Stimulated activated CD4-positive, alpha-beta T cell treated with anti-CD3 and anti-CD28 coated beads, Interleukin-4, amount 100 ng/mL, for 48 hours (primary cell): ENCODE measurements at places on chromosomes 6 and 20.
A peak's percentile ranks its signal among the peaks of the same experiment; 100 is the strongest.

DNA sequence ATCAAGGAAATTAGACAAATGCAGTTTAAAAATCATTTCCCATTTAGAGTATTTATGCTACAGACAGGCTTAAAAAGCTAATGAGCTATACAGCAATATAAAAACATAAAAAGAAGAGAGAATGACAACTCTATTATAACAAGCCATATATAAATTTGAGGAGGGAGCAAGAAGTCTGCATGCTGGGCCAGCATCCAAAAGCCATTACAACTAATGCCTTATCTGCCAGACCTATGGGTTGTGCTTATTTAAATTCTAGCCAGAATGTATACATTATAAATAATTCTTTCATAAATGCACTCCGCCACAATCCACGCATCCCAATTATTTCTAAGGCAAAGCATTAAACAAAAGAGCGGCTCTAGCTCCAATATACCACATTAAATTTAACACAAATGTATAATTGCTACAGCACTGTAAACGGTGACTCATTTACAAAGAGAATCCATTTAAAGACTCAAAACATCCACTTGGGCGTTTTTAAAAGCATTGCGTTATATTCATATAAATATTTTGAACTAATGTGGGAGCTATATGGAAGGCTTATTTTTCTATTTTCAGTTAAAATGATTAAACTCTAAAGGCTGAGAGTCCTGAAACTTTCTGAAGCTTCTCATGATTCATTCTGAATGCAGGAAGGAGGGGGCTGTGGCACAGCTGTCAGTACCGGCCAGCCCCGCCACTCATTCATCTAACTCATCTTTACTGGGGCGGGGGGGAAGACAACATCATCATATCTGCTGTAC is 37.7 kb upstream of the RAB22A start:
- peak; percentile 51 for DNase-seq

DNA sequence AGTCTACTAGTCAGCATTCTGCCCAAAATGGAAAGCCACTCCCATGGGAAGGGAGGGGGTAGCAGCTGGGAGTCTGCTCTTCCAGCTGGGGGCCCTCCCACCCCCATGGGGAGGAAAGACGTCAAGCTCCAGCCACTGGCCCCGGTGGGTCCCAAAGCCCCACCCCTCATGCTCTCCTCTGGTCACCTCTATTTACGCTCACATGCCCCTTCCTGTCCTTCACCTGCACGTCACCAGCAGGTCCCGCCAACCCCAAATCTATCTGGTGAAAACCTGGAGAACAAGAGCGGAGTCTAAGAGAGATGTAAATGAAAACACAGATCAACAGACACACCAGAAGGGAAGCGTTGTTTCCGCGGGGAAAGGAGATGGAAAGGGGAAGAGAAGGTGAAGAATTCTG is 30.0 kb upstream of the ZBP1 start:
- no peak for DNase-seq

DNA sequence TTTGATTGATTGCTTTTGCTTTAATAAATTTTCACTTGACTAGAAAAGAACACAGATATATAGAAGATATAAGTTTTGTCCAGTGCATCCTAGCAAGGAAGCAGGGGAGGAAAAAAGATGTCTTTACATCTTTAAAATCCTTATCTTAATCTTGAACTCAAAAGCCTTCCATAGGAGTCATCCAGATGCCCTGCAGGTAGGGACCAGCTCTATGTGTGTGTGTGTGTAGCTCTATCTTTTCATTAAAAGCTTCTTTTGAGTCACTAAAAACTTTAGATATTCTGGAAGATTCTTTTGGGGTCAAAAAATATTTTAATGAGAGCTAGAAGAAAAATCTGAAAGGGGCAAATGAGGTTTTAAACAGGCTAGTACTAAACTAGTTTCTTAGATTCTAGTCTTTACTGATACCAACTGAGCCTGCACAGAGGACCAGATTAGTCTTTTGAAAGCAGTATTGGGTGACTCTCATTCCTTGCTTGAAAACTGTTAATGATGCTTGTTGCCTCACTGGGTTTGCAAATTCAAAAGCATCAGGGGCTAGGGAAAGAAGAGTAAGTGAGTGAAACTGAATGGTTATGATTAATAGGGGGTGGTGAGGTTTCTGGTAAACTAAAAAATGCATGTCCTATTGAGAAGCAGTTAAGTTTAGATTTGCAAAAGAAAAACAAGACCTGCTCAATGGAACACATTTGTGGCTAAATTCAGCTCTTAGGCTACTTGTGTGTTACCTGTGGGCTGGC is 40.6 kb upstream of the JAG1 start:
- no peak for DNase-seq

GRCh38 chr20:25318471-25319240 is 70.8 kb downstream of the PYGB start:
- no peak for DNase-seq

GRCh38 chr6:167100241-167100674 is 22.6 kb upstream of the CCR6 start:
- no peak for DNase-seq

DNA sequence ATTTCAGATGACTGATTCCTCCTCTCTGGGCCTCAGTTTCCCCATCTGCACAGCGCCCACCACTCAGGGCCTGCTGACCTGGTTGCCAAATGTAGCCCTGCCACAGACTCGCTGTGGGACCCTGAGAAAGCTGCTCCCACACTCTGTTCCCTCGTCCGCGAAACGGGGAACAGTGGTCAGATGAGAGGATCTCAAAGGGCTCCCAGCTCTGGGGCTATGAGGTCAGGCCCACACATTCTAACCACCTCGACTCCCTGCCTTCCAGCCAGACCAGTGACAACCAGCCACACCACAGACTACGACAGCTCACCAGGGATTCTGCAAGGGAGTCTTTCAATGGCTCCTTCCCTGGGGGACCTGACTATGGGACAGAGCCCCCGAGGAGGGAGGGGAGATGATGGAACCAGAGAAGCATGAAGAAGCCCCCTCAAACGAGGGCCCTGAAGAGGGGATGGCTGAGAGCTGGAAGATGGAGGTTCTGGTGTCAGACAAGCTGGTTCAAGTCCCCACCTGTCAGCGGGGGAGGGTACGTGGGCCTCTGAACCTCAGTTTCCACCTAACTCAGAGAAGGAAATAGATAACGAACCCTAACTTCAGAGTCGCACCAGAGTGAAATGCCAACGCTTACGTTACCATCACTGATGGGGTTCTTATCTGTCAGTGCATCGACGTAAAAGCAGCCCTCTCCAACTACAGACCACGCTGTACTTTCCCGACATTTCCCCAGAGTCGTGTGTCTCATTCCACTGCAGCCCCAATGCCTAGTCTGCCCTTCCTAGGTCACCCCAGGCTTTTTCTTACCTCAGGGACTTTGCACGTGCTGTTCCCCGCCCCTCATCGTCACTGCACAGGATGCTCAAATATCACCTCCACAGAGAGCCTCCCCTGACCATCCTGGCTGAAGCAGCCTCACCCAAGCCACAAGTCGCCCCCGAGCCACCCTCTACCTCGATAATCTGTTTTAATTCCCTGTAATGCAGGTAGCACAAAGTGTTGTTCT is 60.5 kb downstream of the PREX1 start:
- no peak for DNase-seq

DNA sequence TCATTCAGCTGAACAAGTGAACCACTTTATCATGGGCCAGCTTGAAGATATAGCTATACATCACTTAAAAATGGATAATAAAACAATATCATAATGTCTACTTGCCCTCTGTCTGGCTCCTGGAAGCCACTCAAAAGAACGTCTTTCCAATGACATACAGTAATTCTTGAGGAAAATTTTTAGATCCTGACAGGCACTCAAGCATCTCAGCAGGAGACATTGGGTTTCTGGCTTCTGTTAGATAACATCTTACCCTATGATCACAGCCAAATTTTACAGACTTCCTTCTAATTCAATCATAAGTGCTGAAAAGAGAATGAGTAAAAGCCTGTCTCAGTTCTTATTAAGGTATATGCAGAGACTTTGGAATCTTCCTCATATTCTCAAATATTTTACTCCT is 330 bp downstream of the CGA start:
- DNase-seq, result no peak

DNA sequence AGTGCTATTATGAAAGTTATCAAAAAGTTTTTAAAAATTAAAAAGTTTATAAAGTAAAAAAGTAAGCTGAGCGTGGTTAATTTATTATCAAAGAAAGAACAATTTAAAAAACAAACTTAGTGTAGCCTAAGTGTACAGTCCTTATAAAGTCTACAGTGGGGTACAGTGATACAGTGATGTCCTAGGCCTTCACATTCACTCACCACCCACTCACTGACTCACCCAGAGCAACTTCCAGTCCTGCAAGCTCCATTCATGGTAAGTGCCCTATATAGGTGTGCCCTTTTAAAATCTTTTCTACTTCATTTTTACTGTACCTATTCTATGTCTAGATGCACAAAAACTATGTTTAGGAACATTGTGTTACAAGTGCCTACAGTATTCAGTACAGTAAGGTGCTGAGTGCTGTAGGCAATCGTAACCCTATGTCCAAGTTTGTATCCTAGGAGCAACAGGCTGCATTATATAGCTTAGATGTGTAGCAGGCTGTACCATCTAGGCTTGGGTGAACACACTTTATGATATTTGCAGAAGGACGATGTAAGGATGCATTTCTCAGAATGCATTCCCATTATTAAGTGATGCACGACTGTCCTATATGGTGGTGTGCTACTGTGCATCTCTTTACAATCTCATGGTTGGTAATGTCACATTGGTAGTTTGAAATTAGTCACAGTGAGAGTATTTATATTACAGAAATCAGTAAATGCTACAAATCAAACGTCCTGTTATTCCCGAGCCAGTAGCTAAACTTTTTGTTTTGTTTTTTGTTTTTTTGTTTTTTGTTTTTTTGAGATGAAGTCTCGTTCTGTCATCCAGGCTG is 158.3 kb downstream of the GMPR start:
- DNase-seq, result no peak

- no peak for DNase-seq
Observed at GRCh38 chr6:16227605-16228004, 10.8 kb upstream of the GMPR start.

DNA sequence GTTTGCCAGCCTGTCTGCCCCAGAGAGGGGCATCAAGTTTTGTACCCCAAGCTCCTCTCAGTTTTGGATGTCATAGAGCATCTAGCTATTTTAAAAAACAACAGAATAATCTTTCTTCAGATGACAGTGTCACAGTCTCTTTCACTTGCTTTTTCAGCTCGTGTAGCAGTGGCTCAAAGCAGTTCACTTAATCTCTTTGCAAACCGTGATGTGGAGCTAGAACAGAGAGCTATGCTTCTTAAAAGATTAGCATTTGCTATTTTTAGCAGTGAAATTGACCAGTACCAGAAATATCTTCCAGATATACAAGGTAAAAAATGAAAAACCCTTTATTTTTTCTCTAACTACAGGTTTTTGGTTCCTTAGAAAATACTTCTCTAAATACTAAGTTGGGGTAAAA is 37.3 kb downstream of the PGM3 start:
- DNase-seq, result no peak

- DNase-seq, result no peak
Observed at GRCh38 chr6:35177596-35177995, 36.2 kb upstream of the SCUBE3 start.

DNA sequence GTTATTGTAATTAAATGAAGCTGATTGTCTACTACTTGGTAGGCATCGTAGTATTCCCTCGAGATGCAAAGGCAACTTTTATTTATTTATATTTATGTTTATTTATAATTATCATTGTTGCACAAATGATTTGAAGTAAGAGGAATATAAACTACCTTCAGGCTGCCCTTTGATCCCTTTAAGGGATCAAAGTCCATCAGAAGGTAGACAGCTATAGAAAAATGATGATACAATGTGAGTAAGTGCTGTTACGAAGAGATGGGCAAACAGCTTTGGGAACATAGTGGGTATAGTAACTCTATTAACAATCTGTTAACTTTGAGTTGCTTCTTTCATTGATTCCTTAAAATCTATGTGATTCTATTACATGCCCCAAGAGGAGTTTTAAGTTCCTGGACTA is 512.8 kb upstream of the CITED2 start:
- no peak for DNase-seq

GRCh38 chr6:90040931-90041330 is 146.7 kb downstream of the GJA10 start:
- DNase-seq, result no peak

DNA sequence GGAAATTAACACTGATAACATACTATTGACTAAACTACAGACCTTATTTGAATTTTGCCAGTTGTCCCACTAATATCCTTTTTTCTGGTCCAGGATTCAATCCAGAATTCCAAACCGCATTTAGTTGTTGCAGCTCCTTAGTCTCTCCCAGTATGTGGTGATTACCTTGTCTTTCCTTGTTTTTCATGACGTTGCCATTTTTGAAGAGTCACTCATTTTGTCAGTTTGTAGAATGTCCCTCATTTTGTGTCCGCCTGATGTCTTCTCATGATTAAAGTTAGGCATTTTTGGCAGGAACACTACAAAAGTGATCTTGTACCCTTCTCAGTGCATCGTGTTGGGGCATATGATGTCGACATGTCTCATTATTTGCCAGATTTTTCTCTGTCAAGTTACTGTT is 33.1 kb downstream of the DTD1 start:
- no peak for DNase-seq

- DNase-seq, result no peak
Observed at GRCh38 chr6:165321555-165322145, 12.2 kb upstream of the C6orf118 start.

DNA sequence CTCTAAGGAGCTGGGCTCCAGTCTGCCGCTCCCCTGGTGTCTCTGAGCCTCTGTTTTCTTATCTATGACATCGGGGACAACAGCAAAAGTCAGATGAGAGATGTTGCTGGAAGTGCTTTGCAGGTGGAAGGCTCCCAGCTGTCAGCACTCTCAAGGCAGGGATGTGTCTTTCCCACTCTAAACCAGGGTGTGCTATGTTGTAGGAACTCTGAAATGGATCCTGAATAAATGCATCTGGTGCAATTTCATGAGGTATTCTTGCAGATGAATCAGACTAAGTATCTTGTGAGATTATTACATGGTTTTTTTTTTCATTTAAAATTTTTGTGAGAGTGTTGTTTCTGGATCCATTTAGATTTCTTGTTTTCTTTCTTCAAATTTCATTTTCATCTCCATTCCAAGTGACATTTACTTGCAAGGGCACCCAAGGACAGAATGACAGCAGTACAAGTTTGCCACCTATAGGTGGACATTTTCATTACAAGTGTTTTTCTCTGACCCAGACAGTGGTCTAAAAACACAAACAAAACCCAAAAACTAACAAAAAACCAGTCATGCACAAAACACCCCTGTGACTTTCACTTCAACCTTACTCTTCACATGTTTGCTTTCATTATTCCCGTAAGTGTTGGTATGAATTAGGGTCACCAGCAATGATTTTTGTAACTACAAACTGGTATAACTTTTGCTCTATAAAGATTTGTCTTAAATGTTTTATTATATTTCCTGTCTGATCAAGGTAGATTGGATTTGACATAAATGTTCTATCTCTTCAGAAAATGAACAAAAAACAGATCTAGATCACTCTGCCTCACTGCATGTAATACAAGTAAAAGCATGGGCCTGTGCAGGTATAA is 14.7 kb upstream of the SIM1 start:
- no peak for DNase-seq

DNA sequence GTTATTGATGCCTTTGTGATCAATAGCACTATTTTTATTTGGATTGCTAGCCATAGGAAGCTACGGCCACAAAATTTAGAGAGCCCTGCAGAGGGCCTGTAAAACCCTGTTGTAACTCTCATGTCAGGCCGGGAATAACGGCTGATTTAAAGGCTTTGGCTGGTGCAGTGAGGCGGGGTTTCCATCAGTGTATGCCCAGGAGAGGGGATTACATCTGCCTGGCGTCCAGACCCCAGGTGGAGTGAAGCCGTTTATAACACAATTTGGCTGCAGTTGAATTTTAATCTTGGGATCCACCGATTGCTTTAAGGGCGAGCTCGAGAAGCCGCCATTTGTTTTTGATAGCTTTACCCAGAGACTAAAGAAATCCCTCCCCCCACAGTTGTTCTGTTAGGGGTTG is 29.1 kb upstream of the APCDD1L start:
- no peak for DNase-seq
